GM04503 (cell line): ENCODE measurements at places on chromosomes 1 and 21.

- peak; percentile 69 for DNase-seq
Measured at GRCh38 chr1:2322065-2322571, 69.2 kb downstream of the MORN1 start.

GRCh38 chr1:245463392-245464165 is 308.8 kb downstream of the KIF26B start:
- DNase-seq, result no peak

DNA sequence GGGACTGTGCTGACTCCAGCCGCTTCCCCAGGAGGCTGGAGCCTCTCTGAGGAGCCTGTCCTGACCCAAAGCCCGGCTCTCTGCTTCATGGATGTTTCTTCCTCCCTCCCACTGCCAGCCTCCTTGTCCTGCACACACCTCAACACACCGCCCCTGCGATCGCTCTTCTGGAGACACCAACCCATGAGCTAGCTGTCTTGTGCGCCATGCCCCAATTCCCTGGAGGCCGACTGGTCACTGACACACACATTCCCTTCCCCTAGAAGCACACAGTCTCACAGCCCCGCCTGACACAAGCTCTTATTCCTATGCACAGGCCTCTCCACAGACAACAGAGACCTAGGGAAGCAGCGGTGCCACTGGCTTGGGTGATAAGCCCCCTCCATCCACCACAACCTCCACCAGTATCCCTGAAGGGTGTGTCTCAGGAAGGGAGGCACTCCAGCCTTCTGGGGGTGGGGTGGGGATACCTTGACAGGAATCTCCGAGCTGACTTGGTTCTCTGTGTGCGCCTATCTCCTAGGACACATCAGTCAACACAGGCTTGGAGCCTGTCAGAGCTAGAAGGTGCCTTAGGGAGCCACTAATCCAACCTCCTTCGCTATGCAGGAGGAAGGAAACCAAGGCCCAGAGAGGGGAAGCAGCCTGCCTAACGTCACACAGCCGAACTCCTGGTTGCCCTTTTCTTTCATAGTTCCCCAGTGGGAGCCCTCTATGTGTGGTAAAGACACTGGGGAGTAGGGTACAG is 31.1 kb downstream of the AHDC1 start:
- no peak for DNase-seq

- DNase-seq, result peak; percentile 27
Measured at GRCh38 chr1:223258751-223259198, 105.2 kb downstream of the SUSD4 start.

GRCh38 chr1:161549652-161550051 is at the start of gene FCGR3A:
FCGR3A (minus strand) TSS chr1:161549818; CDS start chr1:161549736, 82 bp downstream.
- DNase-seq, result no peak

GRCh38 chr1:22317920-22318243 is 133.8 kb upstream of the ZBTB40 start:
- DNase-seq, result no peak

DNA sequence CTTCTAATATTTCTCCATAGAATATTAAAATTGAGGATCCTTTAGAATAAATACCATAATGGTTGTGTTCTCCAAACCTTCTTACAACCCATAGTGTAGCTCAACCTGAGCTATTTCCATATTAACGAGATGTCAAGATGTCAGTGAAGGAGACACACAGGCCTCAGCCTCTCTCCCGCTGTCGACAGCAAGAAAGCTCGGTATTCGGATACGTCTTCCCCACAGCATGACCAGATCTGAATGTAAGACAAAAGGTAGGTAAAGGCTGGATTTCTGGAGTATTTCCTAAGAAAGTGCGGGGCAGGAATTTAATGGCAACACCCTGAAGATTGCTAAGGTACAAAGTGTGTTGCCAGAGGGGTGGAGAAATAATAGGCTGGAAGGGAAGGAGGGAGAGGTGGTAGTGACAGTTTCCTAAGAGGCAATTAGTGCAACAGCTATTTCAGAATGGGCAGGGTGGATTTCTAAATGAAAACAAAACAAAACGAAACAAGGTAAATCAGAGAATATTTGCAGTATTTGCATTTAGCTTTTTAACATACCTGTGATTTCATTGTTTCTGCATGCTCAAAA is 1.7 kb downstream of the ADSS2 start:
- no peak for DNase-seq
